Stimulated activated CD4-positive, alpha-beta T cell treated with anti-CD3 and anti-CD28 coated beads, Interleukin-2, amount 100 ng/mL, for 48 hours (primary cell): ENCODE measurements at places on chromosomes 6 and 20.

GRCh38 chr6:42141603-42142117 lies 760 bp downstream of the C6orf132 start:
- no peak for DNase-seq

- no peak for DNase-seq
These were observed 662 bp upstream of the SLC9A8 start for GRCh38 chr20:49811825-49812506.

DNA sequence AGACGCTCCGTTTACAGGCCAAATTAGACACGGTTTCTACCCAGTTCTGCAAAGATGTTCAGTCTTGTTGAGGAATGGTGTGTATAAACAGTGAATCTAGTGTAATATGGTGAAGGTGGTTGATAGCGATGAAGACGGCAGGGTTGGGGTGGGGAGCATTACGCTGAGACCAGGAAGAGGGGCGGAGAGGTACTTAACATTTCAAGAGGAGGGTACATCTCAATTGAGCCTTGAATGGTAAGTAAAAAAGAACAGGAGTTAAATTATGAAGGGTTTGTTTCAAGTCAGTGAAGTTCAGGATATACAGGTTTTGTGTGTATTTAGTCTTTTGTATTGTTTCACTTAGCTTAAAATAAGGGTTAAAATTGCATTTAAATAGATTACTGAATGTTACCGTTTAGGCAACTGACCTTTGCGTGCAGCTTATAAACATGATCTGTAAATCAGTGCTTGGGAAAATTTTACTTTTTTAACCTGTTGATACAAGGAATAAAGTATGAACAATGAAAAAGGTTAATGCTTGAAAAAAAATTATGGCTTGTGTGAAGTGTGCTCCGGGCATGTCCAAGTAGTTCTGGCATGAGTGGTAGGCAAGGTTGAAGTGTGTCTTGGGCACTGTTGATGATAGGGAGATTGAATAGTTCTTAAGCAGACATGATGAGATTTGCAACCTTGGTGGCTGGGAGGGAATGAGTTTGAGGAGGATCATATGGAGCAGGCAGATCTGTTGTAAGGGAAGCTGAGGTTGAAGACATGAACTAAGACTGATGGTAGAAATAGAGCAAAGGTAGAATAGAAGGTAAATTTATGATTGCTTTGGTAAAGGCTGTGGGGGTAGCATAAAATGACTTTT lies 842 bp downstream of the POLR1C start:
- DNase-seq = no peak

DNA sequence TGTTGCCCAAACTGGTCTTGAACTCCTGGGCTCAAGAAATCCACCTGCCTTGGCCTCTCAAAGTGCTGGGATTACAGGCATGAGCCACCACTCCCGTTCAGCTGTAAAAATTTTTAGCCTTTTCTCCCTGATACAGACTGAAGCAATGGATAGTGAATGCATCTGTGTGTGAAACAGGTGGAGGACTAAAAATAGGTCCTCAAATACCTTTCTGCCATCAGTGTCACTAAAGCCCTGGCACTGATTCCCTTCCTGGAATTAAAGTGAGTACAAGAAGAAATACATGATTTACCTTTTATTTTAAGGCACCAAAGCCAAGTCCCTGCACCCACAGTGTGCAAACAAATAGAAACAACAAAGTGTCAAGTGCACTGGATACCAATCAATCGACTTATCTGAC lies 25.1 kb downstream of the TULP4 start:
- DNase-seq = no peak

DNA sequence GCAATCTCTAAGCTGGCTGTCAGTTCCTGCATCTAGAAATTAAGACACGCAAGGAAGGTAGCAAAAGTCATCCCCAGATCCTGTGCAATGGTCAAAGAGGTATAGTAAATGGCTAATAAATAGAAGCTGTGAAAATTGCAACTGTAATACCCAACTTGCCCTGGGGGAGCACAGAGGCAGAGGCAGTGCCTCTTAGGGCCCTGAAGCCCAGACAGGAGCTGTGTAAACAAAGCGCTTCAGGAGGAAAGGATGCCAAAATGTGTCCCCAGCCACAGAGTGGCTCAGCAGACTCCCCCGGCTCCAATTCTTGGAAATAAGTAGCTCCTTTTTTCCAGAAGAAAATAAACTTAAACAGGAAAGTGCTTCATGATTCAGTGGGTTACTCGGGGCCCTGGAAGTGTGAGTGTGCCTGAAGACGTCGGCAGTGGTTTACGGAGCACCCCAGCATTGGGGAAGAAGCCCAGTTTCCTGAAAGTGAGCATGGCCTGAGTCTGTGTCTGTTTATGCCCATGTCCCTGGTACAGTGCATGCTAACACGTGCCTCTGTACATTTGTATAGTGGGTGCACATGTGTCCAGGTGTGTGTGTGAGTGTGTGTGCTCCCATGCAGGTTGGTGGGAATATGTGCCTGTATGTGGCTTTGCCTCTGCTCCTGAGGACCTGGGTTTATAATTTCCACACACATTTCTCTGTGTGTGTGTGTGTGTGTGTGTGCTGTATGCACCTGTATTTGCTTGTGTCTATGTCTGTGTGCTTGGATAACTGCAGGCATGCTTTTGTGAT lies 246.7 kb downstream of the MAFB start:
- no peak for DNase-seq

DNA sequence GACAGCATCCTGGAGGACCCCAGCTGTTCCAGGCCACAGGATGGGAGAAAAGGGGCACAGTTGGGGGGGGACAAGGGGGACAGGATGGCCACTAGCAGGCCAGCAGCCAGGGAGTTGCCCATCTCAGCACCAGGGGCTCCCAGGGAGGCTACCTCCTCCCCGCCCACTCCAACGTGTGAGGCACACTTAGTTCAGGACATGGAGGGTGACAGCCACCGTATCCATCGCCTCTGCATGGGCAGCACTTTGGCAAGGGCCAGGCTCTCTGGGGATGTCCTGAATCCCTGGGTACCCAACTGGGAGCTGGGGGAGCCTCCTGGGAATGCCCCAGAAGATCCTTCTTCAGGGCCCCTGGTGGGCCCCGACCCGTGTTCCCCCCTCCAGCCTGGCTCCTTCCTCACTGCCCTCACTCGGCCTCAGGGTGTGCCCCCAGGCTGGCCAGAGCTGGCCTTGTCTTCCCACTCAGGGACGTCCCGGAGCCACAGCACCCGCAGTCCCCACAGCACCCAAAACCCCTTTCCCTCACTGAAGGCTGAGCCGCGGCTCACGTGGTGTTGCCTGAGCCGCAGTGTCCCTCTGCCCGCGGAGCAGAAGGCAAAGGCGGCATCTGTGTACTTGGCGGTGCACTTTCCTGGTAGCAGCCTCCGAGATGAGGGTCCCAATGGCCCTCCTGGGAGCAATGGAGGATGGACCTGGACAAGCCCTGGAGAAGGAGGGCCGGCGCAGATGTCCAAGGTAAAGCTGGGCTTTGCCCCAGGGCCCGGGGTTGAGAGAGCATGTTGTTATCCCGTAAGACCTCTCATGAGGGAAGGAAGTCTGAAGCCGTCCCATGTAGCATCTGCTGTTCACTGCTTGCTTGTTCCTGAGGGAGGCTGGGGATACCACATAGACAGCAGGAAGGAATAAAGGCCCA lies 30.7 kb downstream of the ZNF831 start:
- no peak for DNase-seq

- no peak for DNase-seq
These were observed at the start of gene NFATC2 for GRCh38 chr20:51542571-51543421. NFATC2 (minus strand) TSS chr20:51542719; CDS start chr20:51542499, 220 bp downstream.

DNA sequence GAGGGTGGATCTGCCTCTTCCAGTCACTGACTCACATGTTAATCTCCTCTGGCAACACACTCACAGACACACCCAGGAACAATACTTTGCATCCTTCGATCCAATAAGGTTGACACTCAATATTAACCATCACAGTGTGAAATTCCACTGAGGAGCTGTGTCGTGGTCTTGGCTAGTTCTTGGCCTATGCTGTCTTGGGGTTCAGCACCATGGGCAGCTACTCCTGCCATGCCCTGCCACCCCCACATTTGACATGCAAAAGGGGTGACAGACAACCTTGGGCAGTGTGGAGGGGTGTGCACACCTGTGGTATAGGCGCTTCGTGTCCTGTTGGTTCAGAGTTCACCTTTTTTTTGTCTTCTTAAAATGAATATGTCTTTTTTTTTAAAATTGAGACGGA lies 25.8 kb downstream of the ANKRD6 start:
- DNase-seq = no peak

DNA sequence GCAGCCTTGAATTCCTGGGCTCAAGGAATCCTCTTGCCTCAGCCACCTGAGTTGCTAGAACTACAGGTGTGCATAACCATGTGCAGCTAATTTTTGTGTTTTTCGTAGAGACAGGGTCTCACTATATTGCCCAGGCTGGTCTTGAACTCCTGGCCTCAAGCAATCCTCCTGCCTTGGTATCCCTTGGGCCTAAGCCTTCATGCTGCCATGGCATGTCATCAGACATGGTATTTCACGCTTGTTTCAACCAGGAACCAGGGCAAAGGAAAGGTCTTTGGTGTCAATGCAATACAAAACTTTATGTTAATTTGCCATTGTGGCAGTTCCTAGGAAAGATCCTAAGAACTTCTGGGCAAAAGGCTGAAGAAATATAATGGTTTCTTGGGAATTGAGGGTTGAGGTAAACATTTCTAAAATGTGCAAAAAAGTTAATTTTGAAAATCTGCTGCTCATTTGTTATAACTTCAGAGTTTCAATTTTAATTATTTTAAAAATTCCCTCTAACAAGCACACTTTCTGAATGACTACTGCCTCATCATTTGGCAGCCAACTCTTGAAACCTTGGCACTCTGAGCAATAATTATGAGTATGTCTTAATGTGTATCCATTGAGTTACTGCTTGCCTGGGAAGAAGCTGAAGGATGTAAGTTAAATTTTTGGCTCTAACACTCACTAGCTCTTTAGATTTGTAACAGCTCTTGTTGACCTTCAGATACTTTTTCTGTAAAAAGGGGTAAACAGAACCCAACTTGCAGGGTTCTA lies 154.1 kb downstream of the GJA10 start:
- no peak for DNase-seq

DNA sequence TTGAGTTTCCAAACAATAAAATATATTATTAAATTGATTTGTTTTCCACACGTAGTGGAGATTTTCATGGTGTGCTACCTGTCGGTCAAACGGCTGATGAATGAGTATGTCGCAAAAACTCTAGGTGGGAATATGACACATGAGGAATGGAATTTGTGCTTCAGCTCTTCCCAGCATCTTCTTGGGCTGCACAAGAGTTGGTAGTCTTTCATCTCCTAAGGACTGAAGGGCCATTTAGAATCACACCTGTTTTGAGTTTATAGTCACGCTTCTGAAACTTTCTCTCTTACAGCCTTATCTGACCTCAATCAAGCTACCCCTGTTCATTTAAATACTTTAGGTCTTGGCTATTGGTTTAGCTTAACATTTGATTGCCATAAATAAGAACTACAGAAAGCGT lies 157.7 kb upstream of the AKAP12 start:
- DNase-seq = no peak

DNA sequence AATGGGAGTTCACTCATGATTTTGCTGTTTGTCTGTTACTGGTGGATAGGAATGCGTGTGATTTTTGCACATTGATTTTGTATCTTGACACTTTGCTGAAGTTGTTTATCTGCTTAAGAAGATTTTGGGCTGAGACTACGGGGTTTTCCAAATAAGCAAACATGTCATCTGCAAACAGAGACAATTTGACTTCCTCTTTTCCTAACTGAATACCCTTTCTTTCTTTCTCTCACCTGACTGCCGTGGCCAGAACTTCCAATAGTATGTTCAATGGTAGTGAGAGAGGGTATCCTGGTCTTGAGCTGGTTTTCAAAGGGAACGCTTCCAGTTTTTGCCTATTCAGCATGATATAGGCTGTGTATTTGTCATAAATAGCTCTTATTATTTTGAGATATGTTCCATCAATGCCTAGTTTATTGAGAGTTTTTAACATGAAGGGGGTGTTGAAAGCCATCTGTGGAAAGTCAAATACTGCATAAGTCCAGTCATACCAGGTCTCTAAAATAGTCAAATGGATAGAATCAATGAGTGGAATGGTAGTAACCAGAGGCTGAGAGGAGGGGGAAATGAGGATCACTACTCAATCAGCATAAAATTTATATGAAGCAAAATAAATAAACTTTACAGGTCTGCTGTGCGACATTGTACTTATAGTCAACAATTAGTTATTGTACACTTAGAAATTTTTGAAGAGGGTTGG lies 610.4 kb upstream of the ADGRB3 start:
- no peak for DNase-seq

GRCh38 chr6:168058691-168059551 lies 20.1 kb downstream of the FRMD1 start:
- DNase-seq = no peak

DNA sequence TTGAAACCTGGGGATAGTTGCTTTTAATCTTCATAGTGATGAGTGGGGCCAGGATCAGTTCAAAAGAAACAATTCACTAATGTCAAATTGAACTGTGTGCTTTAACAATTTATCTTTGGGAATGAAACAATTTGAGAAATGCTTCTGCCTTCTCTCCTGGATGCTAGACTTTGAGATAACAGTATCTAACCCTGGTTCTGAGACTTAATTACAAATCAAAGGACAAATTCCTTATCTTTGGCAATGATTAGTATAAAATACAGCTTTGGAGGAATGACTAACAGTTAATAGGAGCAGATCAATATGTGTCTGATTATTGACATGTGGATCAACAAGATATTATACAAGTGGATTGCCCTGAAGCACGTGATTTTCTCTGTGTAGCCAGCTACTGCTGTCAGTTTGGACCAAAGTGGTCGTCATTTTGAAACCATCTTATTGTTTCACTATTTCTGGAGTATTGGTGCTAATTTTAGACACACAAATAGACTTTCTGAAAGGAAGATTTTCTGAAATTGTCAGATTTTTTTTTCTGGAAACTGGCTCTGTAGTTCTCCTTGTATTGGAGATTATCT lies 6.2 kb upstream of the FLRT3 start:
- no peak for DNase-seq
